Cortex of kidney (tissue), 1 donor: ENCODE measurements at places on chromosomes 11 and 22.

DNA sequence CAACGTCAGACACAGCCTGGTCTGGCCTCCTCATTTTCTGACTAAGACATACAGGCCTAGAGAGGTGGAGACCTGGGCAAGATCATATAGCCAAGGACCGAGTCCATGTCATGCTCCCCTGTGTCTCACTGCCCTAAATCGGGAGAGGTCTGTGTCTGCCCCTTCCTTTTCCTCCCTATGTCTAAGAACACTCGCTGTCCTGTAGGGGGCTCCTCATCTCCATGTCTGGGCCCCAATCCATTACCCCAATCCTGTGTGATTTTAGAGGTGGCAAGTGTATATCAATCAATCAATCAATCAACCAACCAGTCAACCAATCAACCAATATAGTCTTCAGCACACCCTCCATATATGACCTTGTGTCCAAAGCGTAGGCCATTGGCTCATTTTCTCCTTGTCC lies 125.7 kb downstream of the KIRREL3 start:
- no peak for DNase-seq

- DNase-seq = no peak
These were observed 152.8 kb downstream of the CHST1 start for GRCh38 chr11:45512471-45513148.

DNA sequence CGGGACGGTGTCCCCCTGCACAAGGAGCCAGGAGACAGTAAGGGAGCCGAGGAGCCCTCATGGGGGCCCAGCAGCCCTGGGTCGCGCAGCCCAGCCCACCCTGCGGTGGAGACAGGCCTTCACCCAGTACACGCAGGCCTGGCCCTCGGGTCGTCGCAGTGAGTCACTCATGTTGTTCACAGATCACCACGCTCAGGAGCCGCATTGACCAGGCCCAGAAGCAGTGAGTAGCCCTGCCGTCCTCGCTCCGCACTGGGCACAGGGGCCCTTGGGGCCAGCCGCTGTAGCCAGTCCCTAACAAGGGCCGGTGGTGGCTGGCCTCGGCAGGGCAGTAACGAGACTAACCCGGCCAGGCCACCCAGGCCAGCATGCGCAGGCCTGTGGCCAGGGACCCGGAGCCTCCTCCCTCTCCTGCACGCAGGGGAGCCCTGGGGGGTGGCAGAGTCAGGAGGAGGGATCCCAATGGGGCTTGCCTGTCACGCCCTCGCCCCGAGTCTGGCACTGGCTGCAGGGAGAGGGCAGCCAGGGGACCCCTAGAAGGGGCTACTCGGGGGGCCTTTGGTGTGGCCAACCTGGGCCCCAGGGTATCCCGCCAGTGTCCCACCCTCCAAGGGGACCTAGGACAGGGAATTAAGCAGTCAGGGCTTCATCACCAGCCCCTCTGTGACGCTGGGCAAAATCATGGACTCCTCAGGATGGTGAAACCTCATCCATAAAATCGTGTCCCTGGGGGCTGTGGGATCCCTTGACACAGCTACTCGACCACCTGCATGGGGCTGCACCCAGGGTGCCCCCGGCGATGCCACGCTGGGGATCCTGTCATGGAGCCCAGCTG lies 10.1 kb upstream of the MRPL23 start:
- no peak for DNase-seq

GRCh38 chr11:65121447-65121864 lies 478 bp downstream of the FAU start:
- DNase-seq = no peak

DNA sequence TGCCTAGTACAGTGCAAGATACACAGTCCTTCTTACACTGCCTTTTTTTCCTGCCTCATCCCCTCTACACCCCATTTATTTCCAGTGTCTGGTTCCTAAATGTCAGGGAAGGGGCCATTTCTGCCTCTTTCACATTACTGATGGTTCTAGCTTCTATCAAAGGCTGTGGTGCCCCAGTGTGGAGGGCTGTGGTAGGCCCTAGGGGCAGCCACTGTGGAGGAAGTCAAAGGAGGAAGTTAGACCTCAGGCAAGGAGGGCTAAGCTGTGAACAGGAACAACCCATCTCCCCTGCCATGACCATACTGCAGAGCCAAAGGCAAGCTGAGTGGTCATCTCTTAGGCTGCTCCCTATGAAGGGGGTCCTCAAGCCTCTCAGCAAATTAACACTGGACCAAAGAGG lies 81.9 kb upstream of the CRTAM start:
- no peak for DNase-seq

DNA sequence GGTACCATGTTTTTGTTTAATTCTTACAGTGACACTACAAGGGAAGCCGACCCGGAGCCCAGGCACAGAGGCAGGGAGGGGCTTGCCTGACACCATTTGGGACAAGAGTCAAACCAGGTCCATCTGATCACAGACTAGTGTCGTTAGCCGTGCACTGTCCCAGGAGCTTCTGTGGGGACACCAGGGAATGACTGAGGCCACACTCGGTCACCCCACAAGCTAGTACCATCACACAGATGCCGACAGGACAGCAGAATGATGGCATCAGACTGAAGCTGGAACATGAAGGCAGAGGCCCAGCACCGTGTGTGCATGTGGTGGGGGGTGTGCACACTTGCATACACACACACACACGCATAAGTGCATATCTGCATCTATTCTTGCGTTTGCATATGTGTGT lies 61.5 kb upstream of the NECTIN1 start:
- no peak for DNase-seq

- no peak for DNase-seq
These were observed at the start of gene MALAT1 for GRCh38 chr11:65498977-65499712. TSS of gene MALAT1 (plus strand) at chr11:65499045.

- DNase-seq = no peak
These were observed 8.7 kb downstream of the EHD1 start for GRCh38 chr11:64869571-64870175.

GRCh38 chr11:69004411-69005182 lies 8.4 kb downstream of the MRGPRF start:
- no peak for DNase-seq
